ENCODE measurements at places on chromosomes 7 and 10. TPM values are rescaled to one million over a fixed set of nuclear protein-coding genes. Genes with fewer than 3 reads are reported as not detected.

CAMK1D gene
- 4.4 TPM for total RNA-seq

DCLRE1A gene
- total RNA-seq: 4.2 TPM

GIMAP6 gene
- 0.30 TPM for total RNA-seq

TWIST1 gene
- total RNA-seq: 24.9 TPM

ZNF800 gene
- 19.2 TPM for total RNA-seq

RTKN2 gene
- 0.89 TPM for total RNA-seq

MRC1 gene
- total RNA-seq: 0.05 TPM

NPFFR1 gene
- not detected for total RNA-seq

Measured in smooth muscle cell of the umbilical artery (primary cell).